ENCODE measurements at places on chromosomes 1 and 21.
A peak's percentile ranks its signal among the peaks of the same experiment; 100 is the strongest.

DNA sequence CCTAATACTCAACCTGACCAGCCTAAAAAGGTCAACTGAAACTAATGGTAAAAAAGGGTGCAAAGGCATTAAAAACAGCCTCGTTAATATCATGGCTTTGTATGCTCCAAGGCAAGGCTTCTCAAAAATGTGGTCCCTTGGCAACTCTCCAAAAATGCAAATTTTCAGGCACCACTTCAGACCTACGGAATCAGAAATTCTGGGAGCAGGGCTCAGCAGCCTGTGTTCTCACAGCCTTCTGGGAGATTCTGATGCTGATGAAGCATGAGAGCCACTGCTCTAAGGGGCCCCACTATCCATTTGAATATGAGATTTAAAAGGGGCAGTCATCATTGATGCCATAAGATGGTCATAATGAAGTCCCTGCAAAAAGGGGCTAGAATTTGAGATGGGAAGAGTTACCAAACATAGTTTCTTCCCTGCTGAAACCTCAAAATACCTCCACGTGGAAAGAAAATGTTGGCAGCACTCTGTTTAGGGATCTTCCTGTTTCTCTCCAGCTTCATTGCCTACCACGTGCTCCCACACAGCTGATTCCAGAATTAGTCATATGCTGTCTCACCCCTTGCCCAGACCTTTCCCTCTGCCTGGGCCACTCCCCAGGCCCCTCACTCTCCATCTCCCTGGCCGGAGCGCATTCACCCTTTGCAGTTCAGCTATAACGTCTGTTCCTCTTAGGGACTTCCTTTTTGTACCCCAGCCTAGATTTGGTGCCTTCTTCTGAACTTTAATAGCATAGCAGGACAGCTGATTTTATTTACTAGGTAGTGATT lies 46.7 kb downstream of the PHC2 start:
- DNase-seq = no peak

GRCh38 chr1:6491480-6491962 lies at the start of gene PLEKHG5:
Gene PLEKHG5 (minus strand): TSS chr1:6491667. CDS start chr1:6477571, 14,096 bp downstream.
- DNase-seq = no peak

DNA sequence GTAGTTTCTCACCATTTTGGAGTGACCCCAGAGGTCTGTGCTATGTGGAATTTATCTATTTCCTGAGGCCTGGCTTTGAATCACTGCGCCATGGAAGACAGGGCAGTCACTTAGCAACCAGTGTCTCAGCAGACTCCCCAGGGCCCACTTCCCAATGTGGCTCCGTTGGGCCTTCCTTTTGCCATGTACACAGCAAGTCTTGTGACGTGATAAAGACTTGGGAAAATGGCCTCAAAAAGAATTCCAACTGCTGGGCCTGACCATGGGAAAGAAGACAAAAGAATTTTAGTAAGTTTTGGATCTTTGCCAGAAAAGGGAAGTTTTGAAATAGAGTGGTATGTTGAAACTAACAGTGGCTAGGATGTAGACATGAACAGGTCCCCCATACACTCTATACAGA lies 36.2 kb downstream of the TLR5 start:
- DNase-seq = no peak

DNA sequence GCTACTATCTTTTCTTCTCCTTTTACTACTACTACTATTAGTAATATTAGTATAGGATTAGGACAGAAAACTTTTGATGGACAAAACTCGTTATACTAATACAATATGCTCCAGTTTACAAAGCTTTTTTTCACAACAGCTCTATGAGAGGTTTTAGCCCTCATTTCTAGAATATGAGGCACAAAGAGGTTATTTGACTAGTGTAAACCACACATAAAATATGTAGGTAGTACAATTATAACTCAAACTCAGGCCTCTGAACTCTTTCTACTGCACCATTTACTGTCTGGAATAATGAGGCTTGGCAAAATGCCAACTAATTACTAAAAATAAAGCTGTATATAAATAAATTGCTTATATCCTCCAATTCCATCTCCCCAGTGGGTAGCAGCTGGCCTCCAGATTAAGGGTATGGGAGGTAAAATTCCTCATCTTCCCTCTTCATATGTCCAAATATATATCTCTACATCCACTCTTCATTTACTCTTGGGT lies 99.9 kb downstream of the LYST start:
- no peak for DNase-seq

GRCh38 chr1:200364831-200365230 lies 45.0 kb downstream of the ZNF281 start:
- DNase-seq = no peak

GRCh38 chr21:26095131-26095530 lies 75.4 kb downstream of the APP start:
- DNase-seq = no peak

GRCh38 chr1:193402037-193402436 lies 215.6 kb upstream of the B3GALT2 start:
- no peak for DNase-seq

- no peak for DNase-seq
Observed at GRCh38 chr21:26406526-26406925, 166.6 kb downstream of the CYYR1 start.

GRCh38 chr1:167904652-167905130 lies 9.2 kb downstream of the ADCY10 start:
- no peak for DNase-seq

DNA sequence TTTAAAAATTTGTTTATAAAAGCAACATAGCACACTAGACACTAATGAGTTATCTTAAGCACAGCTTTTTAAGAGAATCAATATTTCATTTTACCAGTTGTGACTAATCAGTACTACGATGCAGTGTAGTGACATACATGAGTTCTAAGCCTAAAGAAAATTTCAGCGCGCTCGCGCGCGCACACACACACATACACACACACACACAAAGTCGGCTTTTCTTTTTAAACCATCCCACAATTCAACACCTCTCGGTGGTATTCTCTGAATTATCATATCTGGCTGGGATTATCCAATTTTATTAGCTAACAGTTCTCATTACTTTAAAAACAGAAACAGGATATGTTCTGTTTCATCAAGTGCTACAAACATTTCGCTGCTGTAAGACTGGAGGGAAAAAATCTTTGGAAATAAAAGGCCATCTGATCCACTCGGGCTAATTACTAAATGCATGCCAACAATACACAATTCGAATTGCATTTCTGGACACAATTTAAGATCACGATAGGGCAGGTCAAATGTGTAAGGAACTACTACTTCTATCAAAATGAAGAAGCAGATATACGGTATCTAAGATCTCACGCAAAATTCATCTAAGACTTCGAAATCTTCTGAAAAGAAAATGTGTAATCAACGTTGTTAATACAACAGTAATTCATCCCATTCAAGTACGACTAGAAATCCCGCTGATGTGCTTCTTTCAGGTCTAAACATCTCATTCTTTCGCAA lies 1.2 kb downstream of the TUT4 start:
- peak; percentile 62 for DNase-seq

- DNase-seq = no peak
Observed at GRCh38 chr1:119674111-119674526, 26.1 kb upstream of the ZNF697 start.

- no peak for DNase-seq
Observed at GRCh38 chr1:23727362-23727811, 15.9 kb upstream of the ELOA start.

DNA sequence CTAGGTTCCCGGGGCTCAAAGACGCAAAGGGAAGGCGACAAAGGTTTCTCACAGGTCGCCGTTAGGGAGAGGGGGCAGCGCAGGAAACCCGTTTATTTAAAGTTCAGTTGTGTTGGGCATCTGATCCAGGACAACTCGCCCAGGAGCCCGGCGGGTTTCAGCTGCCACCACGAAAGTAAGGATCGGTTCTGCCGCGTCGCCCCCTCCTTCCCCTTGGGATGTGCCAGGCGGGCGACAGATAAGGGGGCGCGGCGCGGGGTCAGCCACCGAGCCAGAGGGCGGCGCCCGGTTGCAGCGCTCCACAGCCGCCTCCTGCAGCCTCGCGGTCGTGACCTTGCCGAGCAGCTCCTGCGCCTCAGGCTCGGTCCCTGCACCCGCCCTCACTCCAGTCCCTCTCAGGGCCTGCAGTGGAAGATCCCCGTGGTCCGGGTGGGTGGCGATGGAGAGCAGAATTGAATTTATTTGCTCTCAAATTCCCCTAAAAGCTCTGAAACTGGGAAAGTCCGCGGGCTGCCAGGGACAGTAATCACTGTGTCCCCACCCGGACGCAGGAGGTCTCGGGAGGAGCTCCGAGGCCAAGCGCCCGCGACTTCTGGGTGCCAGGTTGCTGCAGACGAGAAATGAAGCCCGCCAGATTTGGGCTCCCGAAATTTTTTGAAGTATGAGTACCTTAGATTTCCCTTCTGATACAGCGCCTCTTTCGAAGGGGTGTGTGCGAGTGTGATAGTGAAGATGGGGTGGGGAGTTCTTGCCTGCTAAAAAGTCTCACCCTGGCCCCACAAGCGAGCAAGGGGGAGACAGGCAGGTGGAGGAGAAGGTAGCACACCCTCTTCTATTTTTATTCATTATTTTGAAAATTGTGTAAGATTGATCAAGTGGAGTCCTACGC lies 28.4 kb upstream of the NFIA start:
- no peak for DNase-seq

DNA sequence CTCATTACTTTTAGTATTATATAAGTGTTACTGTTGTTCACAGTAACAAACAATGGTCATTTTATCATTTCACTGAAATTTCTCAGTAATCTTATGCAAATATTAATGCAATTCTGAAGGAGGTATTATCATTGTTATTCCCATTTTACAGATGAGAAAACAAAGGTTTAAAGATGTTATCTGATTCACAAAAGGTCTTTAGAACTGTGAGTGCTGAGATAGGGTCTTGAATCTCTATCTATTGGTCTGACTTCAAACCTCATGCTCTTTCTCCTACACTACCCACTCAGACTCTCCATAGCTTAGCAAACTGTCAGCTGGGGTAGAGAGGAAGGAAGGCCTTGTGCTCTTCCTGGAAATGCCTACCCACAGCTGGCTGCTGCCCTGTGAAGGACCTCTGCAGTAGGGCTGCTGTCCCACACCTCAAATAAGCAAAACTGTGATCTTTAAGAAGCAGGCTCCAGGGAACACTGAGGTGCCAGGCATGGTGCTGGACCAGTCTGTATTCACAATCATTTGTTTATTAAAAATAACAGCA lies 6.2 kb upstream of the OSCP1 start:
- DNase-seq = no peak

DNA sequence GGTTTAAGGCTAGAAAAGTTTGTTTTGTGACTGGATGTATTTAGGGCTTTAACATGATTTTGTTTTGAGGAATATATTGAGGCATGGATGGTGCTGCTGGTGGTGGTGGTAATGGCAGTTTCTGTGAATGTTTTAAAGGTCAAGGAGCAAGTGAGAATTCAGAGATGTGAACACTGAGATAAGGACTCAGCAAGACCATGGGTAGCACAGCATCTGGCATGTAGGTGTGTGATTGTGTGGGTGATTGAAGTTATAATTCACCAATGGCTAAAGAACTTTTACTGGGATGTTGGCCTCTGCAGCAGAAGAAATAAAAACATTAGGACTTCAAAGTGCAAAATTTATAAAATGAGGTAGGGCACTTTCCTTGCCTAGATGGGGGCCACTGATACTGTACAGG lies 65.9 kb downstream of the MACF1 start:
- DNase-seq = no peak

DNA sequence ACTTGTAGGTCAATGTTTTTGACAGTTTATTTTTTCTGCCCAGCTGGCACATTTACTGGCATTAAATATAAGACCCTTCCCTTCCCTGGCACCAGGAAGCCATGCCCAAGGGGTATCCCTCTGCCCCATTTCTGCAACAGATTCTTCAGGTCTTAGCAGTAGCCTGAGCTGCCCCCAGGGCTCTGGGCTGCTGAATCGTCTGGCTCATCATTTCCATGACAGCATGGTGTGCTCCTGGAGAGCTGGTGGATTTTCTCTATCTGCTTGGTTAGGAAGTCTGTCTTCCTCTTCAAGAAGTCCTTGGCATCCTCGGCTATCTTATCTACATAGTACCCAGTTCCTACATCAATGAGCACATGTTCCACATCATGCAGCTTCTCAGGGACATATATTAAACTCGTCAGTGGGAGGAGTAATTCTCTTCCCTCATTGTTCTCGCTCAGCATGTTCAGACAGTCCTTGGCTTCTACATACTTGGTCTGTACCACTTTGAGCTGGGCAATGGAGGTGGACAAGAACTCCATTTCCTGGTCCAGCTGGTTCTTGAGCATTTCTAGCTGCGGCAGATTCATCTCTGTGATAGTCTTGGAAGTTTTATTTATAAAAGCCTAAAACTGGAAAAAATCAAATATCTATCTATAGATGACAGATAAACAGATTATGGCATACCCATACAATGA lies 23.5 kb downstream of the MIA3 start:
- DNase-seq = no peak

DNA sequence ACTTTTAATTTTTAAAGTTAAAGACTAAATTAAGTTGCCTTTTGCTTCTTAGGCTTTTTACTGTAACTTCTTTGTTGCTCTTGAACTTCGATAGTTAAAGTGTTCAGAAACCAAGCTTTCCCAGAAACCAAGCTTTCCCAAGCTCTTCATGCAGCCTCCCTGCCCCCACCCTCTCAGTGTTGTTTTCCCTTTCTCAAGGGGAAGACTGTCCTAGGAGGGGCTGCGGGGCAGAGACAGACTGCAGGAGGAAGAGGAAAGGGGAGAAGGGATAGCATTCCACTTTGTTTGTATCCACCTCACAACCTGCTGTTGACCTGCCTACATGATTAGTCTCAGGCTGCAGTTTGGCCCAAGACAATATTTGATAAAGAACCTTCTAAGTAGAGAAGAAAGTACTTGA lies 39.0 kb upstream of the DIPK1A start:
- DNase-seq = no peak

GRCh38 chr1:7389201-7389905 lies 381.7 kb upstream of the VAMP3 start:
- DNase-seq = no peak

DNA sequence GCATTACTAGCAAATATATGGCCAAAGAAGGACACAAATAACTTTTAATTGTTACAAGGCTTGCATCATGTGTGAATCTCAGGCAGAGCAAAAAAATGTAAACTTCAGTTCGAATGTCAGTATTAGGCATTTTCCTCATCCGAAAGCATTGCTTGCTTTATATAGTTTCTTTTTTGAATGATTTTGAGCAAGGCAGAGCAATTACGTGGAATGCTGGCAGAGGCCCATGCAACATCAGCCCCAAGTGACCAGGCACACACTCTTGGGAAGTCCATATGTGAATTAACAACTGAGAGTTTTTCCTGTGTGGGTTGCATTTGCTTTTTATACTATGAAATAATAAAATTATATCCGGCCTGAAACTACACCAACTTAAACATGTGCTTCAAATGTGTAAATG lies 274.8 kb downstream of the PTPRC start:
- DNase-seq = no peak

DNA sequence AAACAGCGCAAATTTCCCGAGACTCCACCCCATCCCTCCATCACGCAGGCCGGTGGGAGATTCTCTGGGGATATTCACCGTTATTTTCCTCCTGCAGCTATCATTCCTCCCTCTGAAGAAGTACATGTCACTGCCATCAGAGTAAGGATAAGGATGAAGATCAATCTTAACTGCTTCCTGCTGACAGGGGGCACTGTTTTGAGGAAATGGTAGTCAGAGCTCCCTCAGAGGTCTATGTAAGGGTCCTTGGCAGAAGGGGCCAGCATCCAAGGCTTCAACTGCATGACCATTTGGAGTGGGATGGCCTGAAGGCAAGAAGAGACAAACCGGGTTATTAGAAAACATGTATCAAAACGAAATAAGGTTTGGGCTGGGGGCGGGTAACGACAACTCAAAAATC lies 111.5 kb downstream of the KCNK1 start:
- DNase-seq = no peak

- no peak for DNase-seq
Observed at GRCh38 chr1:12636098-12636950, 7.6 kb upstream of the AADACL4 start.
